Fibroblast of the conjunctiva (primary cell): ENCODE measurements at places on chromosomes 4 and X.
A peak's percentile ranks its signal among the peaks of the same experiment; 100 is the strongest.

DNA sequence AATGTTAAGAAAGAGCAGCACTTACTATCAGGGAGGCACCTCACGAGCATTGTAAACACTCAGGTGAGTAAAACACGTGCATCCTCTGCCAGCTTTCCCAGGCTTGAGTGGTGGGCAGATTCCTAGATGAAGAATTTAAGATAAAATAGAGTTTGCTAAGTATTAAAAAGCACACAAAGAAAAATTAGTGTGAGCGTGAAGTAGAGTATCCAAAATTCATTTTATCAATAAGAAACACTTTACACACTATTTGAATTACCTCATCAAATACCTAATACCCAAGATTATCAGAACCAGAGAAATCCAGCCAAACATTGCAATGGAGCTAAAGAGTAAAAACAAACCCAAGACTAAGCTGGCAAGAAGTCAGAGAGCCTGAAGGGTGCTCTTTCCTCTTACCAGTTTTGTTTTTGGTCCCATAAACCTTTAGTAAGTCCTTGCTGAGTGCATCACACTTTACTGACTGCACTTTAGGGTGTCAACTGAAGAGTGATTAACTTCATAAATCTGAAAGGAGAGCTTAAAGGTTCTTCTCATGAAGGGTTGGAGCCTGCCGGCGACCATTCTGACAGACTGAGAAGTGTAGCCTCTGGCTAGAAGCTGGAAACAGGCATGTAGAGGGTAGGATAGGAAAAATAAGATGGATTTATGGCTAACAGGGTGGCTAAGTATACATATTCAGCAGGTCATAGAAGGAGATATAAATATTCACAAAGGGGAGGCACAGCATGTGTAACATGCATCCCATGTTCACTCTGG lies 151.1 kb downstream of the SLC7A11 start:
- no peak for DNase-seq

DNA sequence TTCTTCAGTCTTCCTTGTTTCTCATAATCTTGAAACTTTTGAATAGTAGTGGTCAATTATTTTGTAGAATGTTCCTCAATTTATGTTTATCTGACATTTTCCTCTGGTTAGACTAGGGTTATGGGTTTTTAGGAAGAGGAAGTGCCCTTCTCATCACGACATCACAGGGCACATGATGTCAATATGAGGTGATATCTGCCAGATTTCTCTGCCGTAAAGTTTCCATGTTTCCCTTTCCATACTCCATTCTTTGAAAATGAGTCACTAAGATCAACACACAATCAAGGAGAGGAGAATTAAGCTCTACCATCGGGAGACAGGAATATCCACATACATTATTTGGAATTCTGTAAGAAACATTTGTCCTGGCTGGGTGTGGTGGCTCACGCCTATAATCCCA lies 28.4 kb downstream of the RP2 start:
- no peak for DNase-seq

DNA sequence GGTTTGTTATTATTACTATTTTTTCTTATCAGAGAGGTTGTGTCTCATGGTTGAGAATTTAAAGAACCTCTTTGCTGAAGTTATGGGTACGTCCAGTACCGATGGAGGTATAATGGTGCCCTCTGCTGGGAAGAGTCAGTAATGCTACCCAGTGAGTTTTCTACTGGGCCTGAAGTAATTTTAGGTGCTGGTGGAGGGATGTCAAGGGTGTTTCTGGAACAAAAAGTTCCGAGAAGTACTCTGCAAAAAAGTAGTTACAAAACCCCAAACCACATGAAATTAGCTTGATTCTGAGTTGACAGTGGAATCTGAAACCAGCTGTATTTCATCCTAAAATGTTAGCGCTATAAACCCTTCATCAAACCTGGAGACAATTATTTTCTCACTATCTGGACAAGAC lies 102.5 kb upstream of the MID1 start:
- peak; percentile 49 for DNase-seq

- no peak for DNase-seq
Observed at GRCh38 chr4:110354460-110354859, 121.5 kb upstream of the ENPEP start.

- DNase-seq = no peak
Observed at GRCh38 chr4:57051095-57051494, 59.1 kb downstream of the IGFBP7 start.

DNA sequence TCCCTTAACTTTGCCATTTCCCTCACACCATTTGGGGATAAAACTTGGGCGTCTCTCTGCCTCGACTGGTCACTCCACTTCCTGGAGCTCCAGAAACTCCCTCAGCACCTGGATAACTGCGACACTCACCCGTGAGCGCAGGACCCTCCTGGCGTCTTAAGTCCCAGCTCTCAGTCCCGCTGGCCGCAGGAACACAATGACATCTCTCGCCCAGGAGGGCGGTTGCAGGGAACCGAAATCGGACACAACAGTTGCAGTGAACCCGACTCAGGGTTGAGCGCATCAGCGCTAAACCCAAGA lies 370.9 kb upstream of the SMIM31 start:
- DNase-seq = no peak

DNA sequence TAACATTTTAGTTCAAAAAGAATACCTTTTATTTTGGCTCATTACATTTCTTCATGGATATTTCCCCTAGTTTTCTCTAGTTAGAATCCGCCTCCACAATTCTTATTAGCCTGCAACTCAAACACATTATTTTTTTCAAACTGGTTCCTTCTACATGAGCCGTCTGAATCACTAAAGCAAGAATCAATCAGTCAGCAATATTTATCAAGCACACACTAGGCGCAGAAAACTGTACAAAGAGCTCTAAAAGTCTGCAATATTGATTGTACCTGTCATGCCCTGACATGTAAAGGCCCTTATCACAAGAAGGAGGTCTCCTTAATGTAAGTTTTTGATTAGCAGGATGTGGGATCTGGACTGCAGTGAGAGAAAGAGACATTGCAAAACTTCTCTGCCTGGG lies 94.8 kb upstream of the CENPE start:
- DNase-seq = no peak

GRCh38 chr4:168570466-168570865 lies 73.6 kb downstream of the PALLD start:
- DNase-seq = no peak

DNA sequence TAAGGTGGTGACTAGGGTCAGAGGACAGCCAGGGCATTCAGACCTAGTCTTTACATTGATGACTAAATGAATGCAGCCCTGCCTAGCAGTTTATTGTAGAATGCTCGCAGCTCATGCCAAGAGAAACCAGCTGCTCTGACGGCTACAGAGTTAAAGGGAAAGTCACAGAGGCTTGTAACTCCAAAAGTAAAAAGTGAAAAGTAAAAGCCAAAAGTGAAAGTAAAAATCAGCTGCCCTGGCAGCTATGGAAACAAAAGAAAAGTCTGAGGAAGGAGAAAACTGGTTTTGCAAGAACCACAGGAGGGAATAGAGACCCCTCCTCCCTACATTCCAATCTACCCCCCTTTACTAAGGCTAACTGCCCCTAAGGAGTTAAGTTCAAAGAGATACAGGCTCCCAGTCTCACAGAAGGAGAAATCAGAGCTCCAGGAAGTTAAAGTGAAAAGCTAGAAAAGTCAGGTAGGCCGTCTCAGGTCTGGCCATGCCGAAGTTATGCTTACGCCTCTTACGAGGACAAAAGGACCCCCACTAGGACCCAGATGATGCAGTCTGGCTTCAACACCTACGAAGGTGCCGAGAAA lies 6.0 kb downstream of the GAGE10 start:
- DNase-seq = no peak

GRCh38 chr4:112645541-112646329 lies 8.8 kb downstream of the LARP7 start:
- DNase-seq = no peak
